HFF-Myc (cell line): ENCODE measurements at places on chromosomes 1 and 21.

- peak; percentile 27 for DNase-seq
These were observed 2.4 kb upstream of the KISS1 start for GRCh38 chr1:204198348-204199340.

DNA sequence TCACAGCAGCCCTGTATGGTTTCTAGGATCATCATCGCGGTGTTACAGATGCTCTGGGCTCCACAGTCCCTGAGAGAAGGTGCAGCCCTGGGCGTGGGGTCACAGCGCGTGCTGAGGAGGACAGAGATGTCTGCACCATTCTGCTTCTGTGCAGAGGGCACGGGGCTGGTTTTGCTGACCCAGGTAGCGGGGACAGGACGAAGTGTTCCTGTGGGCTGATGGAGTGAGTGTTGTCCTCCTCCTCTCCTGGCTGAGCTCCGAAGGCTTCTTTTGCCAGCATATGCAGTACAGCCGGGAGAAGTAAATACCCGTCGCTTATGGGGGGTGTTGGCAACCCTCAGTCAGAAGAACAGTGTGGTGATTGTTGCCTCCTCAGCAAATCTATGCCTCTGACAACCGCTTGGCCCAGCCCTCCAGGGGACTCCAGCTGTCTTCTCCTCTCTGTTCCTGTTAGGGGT, 101.5 kb downstream of the DDX20 start:
- no peak for DNase-seq

DNA sequence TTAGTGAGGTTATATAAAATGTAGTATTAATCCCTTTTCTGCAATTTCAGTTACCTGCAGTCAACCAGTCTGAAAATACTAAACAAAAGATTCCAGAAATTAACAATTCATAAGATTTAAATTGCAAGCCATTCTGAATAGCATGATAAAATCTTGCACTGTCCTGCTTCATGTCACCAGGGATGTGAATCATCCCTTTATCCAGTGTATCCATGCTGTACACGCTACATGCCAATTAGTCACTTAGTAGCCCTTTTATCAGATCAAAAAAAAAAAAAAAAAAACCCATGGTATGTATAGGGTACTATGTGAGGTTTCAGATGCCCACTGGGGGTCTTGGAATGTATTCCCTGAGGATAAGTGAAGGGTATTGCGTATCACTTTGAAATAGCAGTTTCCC, 191.3 kb upstream of the HP1BP3 start:
- DNase-seq, result no peak

GRCh38 chr1:63327417-63328054, 5.2 kb downstream of the FOXD3 start:
- DNase-seq, result peak; percentile 42

GRCh38 chr1:89382479-89382878, 18.6 kb downstream of the GBP6 start:
- DNase-seq, result no peak
